Skeletal muscle cell (primary cell): ENCODE measurements at places on chromosomes 3 and 15.

- DNase-seq = no peak
Observed at GRCh38 chr3:113638910-113639309, 57.5 kb downstream of the USF3 start.

DNA sequence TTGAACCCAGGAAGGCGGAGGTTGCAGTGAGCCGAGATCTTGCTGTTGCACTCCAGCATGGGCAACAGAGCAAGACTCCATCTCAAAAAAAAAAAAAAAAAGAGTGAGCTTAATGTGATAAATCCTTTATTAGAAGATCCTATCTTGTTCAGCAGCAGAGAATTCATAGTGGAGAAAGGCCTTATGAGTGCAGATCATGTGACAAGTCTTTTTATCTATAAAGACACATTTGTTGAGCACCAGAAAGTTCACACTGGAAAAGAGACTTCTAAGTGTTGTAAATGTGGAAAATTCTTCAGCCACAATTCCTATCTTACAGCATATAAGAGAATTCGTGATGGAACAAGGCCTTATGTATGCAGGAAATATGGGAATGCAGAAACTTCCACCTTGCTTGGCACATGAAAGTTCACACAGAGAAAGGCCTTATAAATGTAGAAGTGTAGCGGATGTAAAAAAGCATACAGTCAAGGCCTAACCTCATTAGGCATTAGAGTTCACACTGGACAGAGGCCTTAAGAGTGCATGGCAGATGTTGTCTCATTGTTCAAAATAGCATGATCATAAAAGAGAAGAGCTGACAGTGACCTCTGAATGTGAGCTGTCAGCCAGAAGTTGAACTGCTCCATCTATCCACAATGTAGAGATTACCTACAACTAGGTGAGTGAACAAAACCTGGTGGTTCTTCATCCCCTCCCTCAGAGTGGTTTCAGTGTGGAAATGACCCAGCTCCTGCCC lies 16.7 kb downstream of the ADAM10 start:
- DNase-seq = no peak

GRCh38 chr15:69653846-69654245 lies 201.2 kb downstream of the RPLP1 start:
- DNase-seq = no peak

DNA sequence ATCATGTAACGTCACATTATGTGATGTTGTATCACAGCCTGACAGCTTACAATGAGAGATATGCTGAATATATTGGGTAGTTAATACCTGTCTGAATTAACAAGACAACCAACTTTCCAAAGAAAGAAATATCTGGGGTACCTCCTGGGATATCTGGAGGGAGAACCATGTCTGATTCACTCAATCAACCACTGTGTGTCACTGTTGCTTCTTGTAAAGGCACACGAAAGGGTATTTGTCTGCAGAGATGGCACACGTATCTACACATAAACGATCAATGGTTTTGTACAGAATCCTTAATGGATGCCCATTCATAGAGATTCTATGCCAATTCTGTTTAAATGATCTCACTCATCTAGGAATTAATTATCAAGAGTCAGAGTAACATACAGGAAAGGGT lies 252.1 kb upstream of the TMCO5A start:
- no peak for DNase-seq
